ENCODE measurements at places on chromosomes 12 and 14. TPM values are rescaled to one million over a fixed set of nuclear protein-coding genes. Genes with fewer than 3 reads are reported as not detected.

DNA sequence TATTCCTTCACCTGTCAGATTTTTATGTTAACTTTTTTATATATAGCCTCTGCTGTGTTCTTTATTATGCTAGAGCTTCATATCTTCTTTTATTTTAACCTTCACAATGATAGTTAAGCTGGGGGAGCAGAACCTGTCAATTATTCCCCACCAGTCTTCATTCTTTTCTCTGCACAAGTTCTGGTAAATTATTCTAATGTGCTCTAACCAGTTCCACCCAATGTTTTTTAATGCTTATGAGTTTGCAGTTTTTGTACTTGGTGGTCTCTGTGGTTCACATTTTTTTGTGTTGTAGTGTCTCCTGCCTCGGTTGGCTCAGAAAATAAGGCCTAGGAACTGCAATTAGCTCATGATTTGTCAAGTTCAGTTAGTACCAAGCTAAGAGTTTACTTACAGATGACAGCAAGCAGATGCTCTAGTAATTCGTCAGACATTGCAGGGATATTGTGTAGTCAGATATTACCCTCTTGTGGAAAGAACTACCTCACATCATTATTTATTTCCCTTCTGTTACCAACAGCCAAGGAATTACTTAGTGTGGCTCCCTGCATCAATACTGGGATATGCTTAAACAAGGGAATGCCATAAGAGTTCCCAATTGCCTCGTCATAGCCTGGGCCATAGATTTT, 14.5 kb downstream of the DYRK2 start:
- no peak overlapping the region for H3K4me3 ChIP-seq
- peaks cover 2% of the 10 kb centered on the region for H3K36me3 ChIP-seq

The KIF21A gene
- total RNA-seq: 21.7 TPM

DNA sequence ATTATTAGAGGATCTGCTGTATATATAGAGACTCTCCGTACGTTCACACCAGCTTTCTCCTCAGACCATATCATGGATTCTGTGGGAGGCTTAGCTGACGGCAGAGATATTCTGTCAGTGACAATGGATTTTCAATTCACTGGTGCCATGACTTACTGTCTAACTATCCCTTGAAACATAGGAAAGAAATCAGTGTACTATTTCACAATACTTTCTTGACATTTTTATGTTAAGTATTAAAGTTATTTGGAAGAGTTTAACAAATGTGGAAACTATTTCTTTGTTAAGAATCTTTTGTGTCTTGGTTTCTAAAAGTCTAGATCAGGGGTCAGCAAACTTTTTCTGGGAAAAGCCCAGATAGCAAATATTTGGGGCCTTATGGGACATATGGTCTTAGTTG, 118.5 kb downstream of the GTF2A1 start:
- H3K4me3 ChIP-seq: no peak overlapping the region
- H3K36me3 ChIP-seq: no peaks in the 10 kb centered on the region
- peaks cover 21% of the 10 kb centered on the region for H3K27me3 ChIP-seq
- no peaks in the 10 kb centered on the region for H3K4me1 ChIP-seq
- DNase-seq: no peak

GRCh38 chr12:89200217-89200616, 152.1 kb downstream of the DUSP6 start:
- H3K4me3 ChIP-seq: no peak overlapping the region
- no peak overlapping the region for H3K27ac ChIP-seq
- no peak for DNase-seq
- no peaks in the 10 kb centered on the region for H3K27me3 ChIP-seq
- no peaks in the 10 kb centered on the region for H3K4me1 ChIP-seq
- no peaks in the 10 kb centered on the region for H3K36me3 ChIP-seq

DNA sequence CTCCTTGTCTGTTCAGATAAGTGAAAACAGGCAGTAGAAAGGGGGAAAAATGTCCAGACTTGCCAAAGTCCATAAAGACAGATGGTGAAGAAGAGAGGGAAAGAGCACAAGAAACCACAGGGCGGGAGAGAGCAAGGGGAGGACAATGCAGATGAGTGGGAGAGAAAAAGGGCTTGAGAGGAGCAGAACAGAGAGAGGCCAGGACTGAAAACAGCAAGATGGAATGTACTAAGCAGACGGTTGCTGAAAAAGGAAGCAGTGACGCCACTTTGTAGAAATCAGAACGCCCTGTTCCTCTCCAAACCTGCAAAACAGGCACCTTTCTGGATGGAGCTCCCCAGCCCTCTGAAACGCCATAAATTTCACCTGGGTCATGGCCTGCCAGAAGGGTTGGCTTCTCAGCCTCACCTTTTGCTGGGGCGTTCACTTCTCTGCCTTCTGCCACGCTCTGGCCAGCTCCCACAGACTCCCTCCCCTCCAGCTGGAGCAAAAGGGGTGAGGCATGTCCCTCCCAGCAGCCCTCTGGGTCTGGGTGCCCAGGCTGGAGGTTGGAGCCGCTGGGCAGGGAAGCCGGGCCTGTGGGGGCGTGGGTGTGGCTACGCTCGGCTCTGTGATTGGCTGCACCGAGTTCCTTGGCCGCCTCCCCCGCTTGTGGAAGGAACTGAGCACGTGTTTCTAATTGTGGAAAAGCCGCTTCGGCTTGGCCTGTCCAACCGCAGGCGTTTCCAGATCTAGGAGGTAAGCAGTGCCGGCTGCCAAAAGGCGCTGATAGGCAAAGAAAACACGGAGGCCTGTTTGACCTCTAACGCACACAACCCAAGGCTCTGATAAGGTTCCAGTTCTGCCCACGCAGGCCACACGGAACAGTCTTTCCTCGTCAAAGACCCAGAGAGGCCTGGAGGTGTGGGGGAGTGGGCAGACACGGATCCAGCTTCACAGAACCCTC, 29.3 kb downstream of the SLC7A8 start:
- H3K4me3 ChIP-seq: no peak overlapping the region
- no peaks in the 10 kb centered on the region for H3K4me1 ChIP-seq
- no peaks in the 10 kb centered on the region for H3K27me3 ChIP-seq
- H3K27ac ChIP-seq: no peak overlapping the region
- no peak for DNase-seq

- H3K36me3 ChIP-seq: peaks cover 9% of the 10 kb centered on the region
- no peak overlapping the region for H3K27ac ChIP-seq
- no peaks in the 10 kb centered on the region for H3K27me3 ChIP-seq
- no peaks in the 10 kb centered on the region for H3K4me1 ChIP-seq
- no peak overlapping the region for H3K4me3 ChIP-seq
Observed at GRCh38 chr12:21516281-21516680, 9.8 kb upstream of the SPX start.

The KLRC2 gene
- not detected for total RNA-seq

DNA sequence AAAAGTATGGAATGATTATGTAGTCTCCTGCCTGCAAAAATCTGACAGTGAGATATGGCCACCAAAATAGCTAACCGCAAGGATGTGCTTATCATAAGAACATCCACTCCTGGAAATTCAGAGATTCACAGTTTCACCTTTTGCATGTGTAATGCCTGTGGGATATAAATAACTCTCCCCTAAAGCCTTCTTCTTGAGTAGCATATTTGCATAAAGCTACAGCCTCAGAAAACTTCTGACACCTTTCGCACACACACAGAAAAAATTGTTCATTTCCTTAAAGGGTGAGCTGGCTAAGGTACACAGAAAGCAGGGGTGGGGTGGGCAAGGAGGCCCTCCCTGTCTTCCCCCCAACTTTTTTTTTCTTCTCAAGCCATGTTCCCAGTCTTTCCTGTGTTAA, 3.1 kb upstream of the IGF1 start:
- no peaks in the 10 kb centered on the region for H3K36me3 ChIP-seq
- no peaks in the 10 kb centered on the region for H3K4me1 ChIP-seq
- 0 out of 2 replicates have a peak, but pooled peaks cover 3% of the 10 kb centered on the region for H3K27me3 ChIP-seq
- no peak for DNase-seq

DNA sequence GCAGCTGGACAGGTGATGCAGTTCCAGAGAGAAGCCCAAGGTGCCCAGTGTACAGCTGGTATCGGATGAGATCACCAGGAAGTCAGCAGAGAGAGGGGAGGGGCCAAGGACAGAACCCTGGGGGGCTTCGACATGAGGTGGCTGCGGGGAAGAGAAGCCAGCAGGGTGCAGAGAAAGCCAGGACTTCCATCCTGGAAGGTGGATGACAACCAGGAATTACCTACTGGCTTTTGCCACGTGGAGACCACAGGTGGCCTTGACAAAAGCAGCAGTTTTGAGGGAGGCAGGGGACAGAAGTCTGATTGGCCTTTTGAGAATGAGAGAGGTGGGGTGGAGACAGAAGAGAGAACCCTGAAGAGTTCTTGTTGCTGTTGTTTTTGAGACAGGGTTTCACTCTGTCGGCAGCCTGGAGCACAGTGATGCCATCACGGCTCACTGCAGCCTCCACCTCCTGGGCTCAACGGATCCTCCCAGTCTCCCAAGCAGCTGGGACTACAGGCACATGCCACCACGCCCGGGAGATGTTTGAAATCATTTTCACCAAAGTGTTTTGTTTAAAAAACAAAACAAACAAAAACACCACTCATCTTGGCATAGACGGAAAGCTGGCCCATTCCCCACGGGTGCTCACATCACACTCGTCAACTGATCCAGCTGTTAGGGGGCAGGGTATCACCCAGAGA, 35.2 kb downstream of the CDC42BPB start:
- no peaks in the 10 kb centered on the region for H3K36me3 ChIP-seq
- H3K4me3 ChIP-seq: no peak overlapping the region
- no peak for DNase-seq
- H3K27me3 ChIP-seq: no peaks in the 10 kb centered on the region

All from PC-3 (cell line).